Suppressor macrophage treated with lipopolysaccharide for 1 hour (primary cell): ENCODE measurements at places on chromosomes 11 and 22.
A peak's percentile ranks its signal among the peaks of the same experiment; 100 is the strongest.

DNA sequence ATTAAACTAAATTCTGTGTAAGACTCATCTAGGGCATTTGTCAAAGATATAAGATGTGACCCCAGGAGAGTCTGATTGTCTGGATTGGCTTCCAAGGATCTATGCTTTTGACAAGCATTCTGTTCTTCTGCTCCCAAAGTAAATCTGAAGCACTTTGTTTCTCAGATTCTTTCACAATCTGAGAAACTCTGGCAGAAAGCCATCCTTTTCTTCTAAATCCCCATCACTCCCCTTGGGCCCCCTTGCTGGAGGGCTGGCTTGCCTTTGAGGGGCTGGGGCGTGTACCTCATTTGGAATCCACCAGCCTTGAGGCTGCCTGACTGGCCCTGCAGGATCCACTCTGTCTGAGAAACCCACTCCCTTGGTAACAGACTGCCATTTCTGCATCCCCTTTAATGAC is 173.5 kb upstream of the CTSC start:
- DNase-seq, result no peak

- DNase-seq, result peak; percentile 80
These were observed 34.2 kb downstream of the IL18 start for GRCh38 chr11:112129656-112130055.

GRCh38 chr11:117175104-117175503 is 3.4 kb upstream of the SIDT2 start:
- no peak for DNase-seq

DNA sequence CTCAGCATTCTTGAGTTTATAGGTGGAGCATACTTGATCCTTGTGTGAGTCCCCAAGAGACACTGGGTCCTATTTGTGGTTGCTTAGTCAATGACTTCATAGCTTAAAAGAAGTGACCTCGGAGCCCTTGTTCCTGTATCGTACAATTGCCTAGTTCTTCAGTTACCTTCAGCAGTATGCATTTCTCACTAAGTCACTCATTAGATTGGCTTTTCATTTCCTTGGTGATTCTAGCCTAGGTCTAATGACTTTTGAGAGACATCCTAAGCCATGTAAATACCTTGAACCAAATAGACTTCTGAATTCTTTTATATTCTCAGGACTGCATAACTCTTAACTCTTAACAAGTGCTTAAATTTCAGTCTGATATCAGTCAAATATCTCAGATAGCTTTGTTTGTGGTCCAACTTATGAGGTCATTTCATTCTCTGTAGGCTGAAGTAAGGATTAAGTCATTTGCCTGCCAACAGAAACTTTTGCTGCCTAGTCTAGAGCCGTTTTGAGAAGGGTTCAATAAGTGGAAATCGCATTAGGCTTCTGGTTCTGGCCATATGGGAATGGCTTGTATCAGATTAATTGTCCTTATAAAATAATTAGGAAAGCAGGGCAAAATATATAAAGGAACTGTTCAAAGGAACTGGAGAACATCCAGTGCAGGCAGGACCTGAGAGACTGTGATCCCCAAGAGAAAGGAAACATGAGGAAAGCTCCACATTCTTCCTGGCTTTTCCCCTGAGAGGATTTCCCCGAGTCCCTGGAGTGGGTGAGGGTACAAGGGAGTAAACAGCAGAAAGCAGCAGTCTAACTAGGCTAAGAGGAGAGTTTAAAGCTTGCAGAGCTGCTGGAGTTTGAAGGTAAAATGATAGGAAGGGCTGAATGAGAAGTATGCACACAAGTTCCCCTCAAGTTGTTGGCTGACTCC is 39.9 kb downstream of the TRAF6 start:
- no peak for DNase-seq

- DNase-seq, result no peak
These were observed 24.4 kb upstream of the FXYD6 start for GRCh38 chr11:117900720-117901440.

GRCh38 chr11:86664930-86665329 is 7.5 kb downstream of the ME3 start:
- DNase-seq, result no peak

GRCh38 chr11:64372802-64373597 is 14.0 kb downstream of the RPS6KA4 start:
- no peak for DNase-seq

DNA sequence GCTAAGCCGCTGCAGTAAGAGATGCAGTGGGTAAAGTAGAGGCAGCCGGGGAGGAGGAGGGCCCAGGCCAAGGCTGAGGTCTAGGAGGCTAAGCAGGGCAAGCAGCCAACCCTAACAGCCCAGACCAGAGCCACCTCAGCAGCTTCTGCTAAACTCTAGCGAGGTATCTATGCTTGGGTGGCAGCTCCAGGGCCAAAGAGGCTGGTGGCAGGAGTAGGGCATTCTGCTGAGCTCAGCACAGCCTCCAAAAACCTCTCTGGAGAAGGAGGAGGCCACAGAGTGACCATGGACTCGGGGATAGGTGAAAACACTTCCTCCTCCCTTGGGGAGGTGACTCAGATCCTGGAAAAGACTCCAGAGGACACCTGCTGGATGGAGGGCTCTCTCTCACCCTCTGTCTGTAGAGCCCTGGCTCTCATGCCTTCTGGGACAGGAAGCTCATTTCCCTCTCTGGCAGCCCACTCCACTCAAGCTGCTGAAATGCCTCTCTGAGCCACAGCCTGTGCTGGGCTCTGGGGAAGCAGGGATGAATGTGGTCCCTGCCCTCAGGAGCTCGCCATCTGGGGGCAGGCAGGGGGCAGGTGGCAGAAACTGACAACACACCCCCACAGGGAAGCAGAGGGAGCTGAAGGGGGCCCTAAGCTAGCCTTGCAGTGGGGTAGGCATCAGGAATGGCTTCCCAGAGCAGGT is 16.5 kb upstream of the TPBGL start:
- no peak for DNase-seq

- DNase-seq, result peak; percentile 35
These were observed 1.1 kb upstream of the GCAT start for GRCh38 chr22:37806409-37807333.

DNA sequence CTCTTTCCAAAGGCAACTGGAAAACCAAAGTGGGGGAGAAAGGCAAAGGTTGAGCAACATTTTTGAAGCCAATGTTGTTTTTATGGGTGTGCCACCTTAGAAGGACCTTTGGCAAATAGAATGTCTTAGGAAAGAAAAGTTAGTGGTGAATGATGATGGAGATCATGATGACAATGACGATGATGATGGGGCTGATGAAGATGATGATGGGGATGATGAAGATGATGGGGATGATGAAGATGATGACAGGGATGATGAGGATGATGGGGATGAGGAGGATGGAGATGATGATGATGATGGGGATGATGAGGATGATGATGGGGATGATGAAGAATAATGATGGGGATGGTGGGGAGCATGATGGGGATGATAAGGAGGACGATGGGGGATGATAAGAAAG is 78.4 kb upstream of the MTMR2 start:
- no peak for DNase-seq

DNA sequence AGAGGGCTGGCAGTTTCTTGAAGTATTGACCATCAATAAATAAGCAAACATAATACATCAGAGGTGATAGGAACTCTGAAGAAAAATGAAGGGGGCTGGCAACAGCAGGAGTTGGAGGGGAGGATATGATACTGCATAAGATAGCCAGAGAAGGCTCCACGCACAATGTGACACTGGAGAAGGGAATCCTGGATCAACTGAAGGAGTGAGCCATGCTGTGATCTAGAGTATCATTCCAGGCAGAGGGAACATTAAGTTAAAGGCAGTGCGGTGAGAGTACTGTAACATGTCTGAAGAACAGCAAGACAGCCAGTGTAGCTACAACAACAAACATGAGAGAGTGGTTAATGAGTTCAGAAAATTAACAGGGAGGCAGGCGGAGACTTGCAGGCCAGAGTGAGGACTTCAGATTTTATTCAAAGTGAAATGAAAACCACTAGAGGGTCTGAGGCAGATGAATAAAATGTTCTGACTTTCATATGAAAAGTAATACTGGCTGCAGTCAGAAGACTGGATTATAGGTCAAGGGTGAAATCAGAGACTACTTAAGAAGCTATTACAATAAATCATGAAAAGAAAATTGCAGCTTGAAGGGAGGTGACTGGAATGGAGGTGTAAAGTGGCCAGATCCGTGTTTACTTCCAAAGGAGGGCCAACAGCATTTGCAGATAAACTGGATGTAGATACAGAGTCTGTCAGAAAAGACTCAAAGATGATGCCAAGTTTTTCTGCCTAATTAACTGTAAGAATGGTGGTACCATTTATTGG is 49.4 kb downstream of the RRAS2 start:
- DNase-seq, result no peak

DNA sequence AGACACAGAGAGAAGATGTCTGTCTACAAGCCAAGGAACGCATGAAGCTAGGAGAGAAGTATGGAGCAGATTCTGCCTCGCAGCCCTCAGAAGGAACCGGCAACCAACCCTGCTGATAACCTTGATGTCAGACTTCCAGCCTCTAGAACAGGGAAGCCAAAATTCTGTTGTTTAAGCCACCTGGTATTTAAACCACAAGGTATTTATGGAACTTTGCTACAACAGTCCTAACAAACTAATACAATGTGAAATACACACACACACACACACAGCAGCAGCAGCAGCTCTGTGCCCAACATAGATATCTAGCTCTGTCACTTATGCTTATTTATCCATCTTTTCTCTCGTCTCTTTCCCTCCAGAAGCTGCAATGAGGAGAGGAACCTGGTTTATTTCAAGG is 400.0 kb downstream of the ETS1 start:
- DNase-seq, result no peak

DNA sequence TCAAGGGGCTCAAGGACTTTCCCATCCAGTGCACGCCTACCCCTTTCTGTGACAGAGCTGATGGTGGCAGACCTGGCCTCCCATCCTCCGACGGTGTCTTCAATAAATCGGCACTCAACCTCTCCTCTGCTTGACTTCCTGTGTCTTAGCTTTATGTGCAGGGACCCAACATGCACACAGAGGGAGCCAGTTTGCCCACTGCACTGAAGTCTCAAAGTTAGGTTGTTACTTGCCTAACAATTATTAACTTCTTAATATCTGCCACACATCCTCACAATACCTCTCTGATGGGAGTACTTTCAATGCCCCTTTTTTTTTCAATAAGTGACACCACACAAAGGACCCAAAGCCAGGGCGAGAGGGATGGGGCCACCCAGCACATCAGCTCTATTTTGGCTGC is 3.6 kb downstream of the IZUMO1R start:
- DNase-seq, result no peak

GRCh38 chr11:76124905-76125770 is 81.2 kb downstream of the WNT11 start:
- DNase-seq, result peak; percentile 37

GRCh38 chr22:39723899-39724351 is 153.4 kb downstream of the CACNA1I start:
- peak; percentile 11 for DNase-seq
